ENCODE measurements at places on chromosomes 6 and 20.

GRCh38 chr6:69232496-69232895, 564.3 kb downstream of the LMBRD1 start:
- DNase-seq, result no peak
- H3K4me1 ChIP-seq, result no peaks in the 10 kb centered on the region
- no peak overlapping the region for H3K27ac ChIP-seq
- no peak overlapping the region for H3K4me3 ChIP-seq
- no peaks in the 10 kb centered on the region for H3K36me3 ChIP-seq
- H3K27me3 ChIP-seq, result no peaks in the 10 kb centered on the region

DNA sequence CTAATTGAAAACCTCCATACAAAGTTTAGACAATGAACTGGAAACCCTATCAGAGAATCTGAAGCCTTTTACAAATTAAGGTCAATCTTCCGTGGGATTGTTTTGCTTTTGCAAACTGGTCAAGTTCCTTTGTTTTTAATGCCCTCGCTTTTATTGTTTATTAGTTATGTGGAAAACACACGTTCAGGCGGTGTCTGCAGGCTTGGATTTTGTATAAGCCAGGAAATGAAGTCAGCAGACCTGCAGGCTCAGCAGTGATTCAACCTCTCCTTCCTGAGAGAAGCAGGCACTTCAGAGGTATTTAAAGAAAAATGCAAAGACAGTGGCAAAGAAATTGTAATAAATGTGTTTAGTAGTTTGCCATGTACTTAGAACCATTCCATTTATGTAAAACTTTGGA, 103.4 kb upstream of the PDE10A start:
- H3K4me1 ChIP-seq, result no peaks in the 10 kb centered on the region
- no peak overlapping the region for H3K27ac ChIP-seq

DNA sequence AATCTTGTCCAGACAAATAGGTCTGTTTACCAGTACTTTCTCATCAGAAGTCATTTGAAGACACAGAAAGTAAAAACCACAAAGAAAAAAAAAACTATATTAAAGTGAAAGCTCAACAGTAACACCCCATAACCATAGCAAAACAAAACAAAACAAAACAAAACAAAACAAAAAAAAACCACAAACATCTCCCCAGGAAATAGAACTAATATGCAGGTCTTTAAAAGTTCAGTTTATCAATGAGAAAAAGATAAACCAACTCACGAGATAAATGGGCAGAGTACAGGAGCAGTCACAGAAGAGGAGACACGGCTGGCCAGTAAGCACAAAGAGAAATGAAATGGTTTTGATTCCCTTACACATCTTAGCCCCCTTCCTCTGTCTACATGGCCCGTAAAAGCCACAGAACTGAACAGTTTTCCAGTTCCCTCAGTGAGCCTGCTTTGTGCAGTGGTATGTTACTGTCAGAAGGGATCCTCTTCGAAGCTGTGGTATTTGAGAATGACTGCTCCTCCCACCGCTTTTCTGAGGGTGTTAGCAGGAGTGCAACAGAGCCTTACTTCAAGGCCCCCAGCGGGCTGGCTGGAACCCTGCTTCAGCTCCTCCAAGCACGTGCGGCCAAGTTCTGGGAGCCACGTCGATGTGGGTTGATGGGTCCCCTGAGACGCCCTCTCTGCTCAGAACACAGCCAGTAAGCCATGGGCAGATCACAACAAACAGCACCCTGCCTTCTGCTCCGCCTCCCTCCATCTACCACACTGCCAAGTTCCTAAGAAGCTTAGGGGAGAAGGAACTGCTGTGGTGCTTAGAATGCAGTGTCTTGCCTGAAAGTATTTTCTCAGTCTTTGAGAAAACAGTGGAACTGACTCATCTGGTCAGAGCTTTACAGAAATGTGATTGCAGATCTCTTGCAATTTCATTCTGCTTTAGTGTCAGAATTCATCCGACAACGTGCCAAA, 14.0 kb downstream of the UST start:
- peaks cover 40% of the 10 kb centered on the region for H3K4me1 ChIP-seq
- peak overlapping the region; percentile 60 for H3K4me3 ChIP-seq
- peaks cover 31% of the 10 kb centered on the region for H3K27me3 ChIP-seq
- DNase-seq, result peak; percentile 52
- peak overlapping the region; percentile 79 for H3K27ac ChIP-seq

GRCh38 chr6:11414176-11414963, 123.2 kb upstream of the TMEM170B start:
- DNase-seq, result peak; percentile 56
- no peak overlapping the region for H3K27ac ChIP-seq
- peaks cover 50% of the 10 kb centered on the region for H3K4me1 ChIP-seq
- H3K4me3 ChIP-seq, result peak overlapping the region; percentile 4
- no peaks in the 10 kb centered on the region for H3K27me3 ChIP-seq

- H3K27ac ChIP-seq, result no peak overlapping the region
- H3K36me3 ChIP-seq, result no peaks in the 10 kb centered on the region
- no peak overlapping the region for H3K4me3 ChIP-seq
- no peaks in the 10 kb centered on the region for H3K4me1 ChIP-seq
These were observed 218.9 kb downstream of the SLC24A3 start for GRCh38 chr20:19431316-19431700.

All from activated CD8-positive, alpha-beta T cell treated with anti-CD3 and anti-CD28 coated beads, Interleukin-2, amount 10 ng/mL, durations not matched to agents 7 days and 5 days (primary cell).